Smooth muscle cell of the pulmonary artery (primary cell): ENCODE measurements at places on chromosomes 2 and 18. TPM values are rescaled to one million over a fixed set of nuclear protein-coding genes. Genes with fewer than 3 reads are reported as not detected.

Gene NCKAP5
- 0.76 and 5.7 TPM in 2 replicates for total RNA-seq

Gene AQP12A
- not detected in 2 replicates for total RNA-seq

Gene E2F6
- 8.5 and 10.1 TPM in 2 replicates for total RNA-seq

Gene KLHL29
- total RNA-seq: 6.8 and 7.6 TPM in 2 replicates

Gene UPP2
- total RNA-seq: not detected in 2 replicates

Gene SLC4A3
- 4.0 and 7.0 TPM in 2 replicates for total RNA-seq

Gene SERPINB2
- 0.50 and 14.4 TPM in 2 replicates for total RNA-seq

Gene UGT1A10
- 0.10 and 0.13 TPM in 2 replicates for total RNA-seq

Gene SF3B1
- 162 and 169 TPM in 2 replicates for total RNA-seq
